IPS DF 19.7 (cell line): ENCODE measurements at places on chromosomes 3 and 15.

GRCh38 chr15:63458794-63459395, 45.5 kb upstream of the USP3 start:
- DNase-seq = no peak

DNA sequence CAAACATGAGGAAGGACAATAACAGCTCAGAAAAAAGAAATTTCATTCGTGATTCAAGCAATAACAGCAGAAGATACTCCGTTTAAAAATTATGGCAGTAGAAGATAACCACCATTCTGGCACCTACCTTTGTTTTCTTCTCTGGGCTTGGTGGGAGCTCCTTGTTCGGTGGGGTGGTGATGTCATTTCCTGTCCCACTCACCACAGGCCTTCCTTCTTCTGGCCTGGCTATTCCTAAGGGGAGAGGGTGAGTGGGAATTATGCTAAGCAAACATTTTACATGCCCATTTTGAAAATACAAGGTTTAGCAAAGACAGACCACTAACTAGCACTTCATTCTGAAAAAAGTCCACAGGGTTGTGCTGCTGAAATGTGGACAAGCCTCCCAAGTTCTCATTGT, 74.4 kb downstream of the DHX30 start:
- no peak for DNase-seq

- DNase-seq = no peak
Measured at GRCh38 chr15:43552986-43553385, 35.6 kb downstream of the MAP1A start.

- DNase-seq = peak; percentile 80
Measured at GRCh38 chr3:119350114-119350513, 55.9 kb downstream of the ARHGAP31 start.

GRCh38 chr15:82272154-82272553, 9.5 kb downstream of the SAXO2 start:
- no peak for DNase-seq

GRCh38 chr3:143951351-143951971, 20.2 kb upstream of the DIPK2A start:
- DNase-seq = no peak

DNA sequence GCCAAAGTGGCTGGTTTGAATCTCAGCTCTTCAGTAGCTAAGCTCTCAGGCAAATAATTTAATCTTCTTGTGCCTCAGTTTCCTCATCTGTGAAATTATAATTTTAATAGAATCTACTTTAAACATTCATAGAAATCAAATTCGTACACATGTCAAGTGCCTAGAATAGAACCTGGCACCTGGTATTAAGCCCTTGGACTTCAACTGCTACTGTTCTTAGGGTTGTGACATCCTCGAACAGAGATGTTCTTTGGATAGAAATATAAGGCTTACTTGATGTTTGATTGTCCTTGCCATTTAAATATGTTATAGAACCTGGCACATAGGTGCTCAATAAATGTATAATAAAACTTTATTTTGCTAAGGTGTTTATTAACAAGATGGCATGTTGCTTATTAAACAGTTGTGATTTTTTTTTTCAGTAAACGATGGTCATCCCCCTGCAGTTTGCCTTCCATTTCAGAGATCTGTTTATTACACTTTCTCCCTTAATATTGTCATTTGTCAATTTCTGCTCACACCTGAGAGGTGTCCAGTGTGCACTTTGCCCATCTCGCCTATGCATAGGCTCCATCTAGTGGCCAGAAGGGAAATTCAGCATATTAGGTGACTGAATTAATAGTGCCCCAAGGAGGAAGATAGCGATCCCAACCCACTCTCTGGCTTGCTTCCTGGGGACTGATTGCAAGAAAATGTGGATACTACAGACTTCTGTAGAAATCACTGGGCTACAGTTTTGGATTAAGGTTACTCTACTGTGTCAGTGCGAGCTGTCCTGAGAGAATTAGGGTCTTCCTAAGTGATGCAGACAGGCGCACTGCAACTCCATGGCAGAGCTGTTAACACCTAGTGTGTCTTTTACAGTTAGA, 10.7 kb downstream of the IGF1R start:
- DNase-seq = no peak

GRCh38 chr3:143443851-143444331, 324.3 kb downstream of the CHST2 start:
- no peak for DNase-seq

- DNase-seq = no peak
Measured at GRCh38 chr15:98525661-98526001, 122.7 kb upstream of the IGF1R start.

DNA sequence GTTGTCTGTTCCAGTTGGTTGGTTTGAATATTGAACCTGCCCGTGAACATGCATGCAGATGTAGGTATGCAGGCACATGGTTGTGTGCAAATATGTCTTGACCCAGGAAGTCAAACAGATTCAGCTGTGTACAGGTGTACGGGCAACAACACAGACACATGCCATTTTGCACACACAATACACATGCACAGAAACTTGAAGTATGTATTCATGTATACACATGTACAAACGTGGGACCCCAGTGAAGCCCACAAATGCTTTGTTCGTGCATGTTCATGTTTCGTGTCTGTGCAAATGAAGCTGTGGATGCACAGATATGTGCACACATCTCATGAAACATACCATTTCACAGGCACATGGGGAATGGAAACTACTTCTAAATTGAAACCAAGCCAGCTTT, 30.7 kb downstream of the IDH3A start:
- no peak for DNase-seq

GRCh38 chr3:30181178-30181465, 425.3 kb upstream of the TGFBR2 start:
- DNase-seq = no peak

- DNase-seq = no peak
Measured at GRCh38 chr3:43153216-43154083, 47.6 kb upstream of the POMGNT2 start.

GRCh38 chr3:131048030-131048429, 21.4 kb downstream of the NEK11 start:
- DNase-seq = no peak

DNA sequence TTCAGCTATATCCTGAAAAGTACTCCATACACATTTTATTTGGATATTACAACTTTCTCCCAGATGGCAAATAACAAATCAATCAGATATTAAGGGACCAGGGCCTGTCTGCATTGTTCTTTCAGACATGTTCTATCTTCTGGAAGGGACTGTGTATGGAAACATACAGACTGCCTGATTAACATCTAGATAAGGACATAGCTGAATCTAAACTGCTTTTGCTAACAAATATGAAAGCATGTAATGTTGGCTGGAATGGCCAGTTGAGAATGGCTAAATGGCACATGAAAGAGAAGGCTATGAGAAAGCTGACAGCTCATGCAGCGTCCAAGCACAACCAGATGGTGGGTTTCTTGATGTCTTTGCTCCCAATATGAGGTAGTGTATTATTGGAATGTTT, 149.4 kb downstream of the CFAP20DC start:
- no peak for DNase-seq

- no peak for DNase-seq
Measured at GRCh38 chr15:71654042-71654719, 156.2 kb upstream of the NR2E3 start.

- no peak for DNase-seq
Measured at GRCh38 chr3:151379083-151379734, 5.3 kb downstream of the P2RY12 start.

GRCh38 chr3:124759666-124760401, 29.6 kb downstream of the UMPS start:
- no peak for DNase-seq

DNA sequence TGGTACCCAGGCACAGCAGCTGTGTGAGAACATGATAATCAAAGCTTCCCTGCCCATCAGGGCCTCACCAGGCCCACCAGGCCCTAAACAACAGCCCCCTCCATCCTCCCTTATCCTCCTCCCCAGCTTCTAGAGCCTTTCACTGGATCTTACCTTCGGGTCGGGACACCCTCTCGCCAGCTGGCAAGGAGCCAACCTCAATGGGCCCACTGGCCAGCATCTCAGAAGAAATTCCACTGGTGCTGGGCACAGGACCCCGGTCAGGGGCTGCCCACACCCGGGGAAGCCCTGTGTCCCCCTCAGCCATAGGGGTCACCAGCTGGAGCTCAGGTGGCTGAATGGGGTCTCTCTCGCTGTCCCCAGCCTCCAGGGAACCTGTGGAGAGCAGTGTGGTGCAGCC, 6.8 kb upstream of the QARS1 start:
- DNase-seq = no peak

DNA sequence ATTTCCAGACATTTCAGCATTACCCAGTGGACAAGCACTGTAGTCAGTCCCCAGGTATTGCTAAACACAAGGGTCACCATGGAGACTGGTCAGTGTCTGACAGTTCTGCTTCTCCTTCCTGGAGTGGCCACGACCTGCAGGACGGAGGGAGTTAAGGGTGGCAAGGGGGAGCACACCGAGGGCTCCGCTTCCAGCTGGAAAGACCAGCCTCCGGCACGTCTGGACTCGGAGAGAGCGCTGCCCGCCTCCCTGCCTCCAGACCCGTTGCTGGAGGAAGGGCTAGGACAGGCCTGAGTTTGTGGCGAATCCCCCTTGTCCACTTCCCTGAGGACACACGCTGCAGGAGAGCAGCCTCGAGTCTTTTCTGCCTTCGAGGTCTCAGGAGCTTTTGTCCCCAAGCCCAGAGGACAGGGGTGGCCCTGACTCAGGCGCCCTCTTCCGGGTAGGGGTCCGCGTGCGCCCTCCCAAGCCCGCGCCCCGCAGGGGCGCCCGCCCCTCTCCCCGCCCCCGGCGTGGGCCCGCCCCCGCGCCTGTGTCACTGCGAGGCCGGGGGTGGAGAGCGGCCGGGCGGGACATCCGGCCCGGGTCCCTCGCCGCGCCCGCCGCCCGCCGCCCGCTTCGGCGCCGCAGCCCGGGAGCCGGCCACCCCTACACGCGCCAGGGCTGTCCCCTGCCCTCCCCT, at the start of gene CHST14:
Gene CHST14, plus strand, starts transcription at position 562 of the 682 bp plus-strand sequence. CDS start 230 bp downstream, outside the sequence.
- DNase-seq = peak; percentile 42

DNA sequence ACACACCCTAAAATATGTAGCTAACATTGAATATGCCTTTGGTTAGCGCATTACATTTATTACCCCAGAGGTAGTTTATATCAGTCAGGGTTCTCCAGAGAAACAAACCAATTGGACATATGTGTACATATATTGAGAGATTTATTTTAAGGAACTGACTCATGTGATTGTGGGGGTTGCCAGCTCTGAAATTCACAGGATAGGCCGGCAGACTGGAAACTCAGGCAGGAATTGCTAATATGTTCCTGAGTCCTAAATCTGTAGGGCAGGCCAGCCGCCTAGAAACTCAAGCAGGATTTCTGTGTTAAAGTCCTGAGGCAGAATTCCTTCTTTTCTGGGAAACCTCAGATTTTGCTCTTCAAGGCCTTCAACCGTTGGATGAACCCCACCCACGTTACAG, 189.7 kb downstream of the CDIN1 start:
- no peak for DNase-seq

GRCh38 chr3:55486101-55486856, 827 bp downstream of the WNT5A start:
- DNase-seq = no peak

DNA sequence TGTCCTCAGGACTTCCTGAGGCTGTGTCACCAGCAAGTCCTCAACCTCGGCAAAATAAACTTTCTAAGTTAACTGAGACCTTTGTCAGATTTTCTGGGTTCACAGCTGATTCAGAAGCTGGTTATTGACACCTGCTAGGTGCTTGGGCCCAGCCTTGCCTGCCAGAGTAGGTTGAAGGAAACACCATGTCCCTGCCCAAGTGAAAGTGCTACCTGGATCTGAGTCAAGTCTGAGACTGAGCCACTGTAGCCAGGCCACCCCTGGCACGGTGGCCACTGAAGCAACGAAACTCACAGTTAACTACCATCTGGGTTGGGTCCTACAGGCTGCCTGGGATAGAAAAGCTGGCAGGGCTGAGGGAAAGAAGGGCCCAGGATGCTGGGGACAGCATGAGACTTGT, 8.2 kb downstream of the HYAL2 start:
- DNase-seq = no peak

- no peak for DNase-seq
Measured at GRCh38 chr3:139118835-139119234, 74.1 kb upstream of the PRR23C start.

GRCh38 chr3:7875925-7876324, 625.7 kb upstream of the LMCD1 start:
- DNase-seq = no peak

- no peak for DNase-seq
Measured at GRCh38 chr3:169759256-169759655, 5.6 kb downstream of the TERC start.

GRCh38 chr15:32029409-32029861, 880 bp upstream of the CHRNA7 start:
- no peak for DNase-seq

GRCh38 chr3:119365418-119365817, 71.2 kb downstream of the ARHGAP31 start:
- no peak for DNase-seq

DNA sequence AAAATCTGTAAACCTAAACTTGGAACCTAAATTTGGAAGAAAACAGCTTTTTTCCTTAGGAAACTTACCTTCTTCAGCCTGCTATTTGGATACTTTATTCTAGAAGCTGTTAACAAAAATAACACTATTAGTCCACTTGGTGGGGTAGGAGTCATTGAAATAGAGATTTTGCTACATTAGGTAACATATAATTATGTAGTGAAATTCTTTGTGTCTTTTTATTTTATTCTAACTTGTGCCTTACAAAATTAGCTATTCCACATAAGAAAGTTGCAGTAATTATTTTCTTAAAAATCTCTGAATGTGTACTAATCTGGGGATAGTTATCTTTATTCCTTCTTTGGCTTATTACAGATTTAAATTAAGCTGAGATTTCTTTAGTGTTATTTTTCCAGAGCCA, 360.4 kb upstream of the ROBO2 start:
- DNase-seq = no peak

DNA sequence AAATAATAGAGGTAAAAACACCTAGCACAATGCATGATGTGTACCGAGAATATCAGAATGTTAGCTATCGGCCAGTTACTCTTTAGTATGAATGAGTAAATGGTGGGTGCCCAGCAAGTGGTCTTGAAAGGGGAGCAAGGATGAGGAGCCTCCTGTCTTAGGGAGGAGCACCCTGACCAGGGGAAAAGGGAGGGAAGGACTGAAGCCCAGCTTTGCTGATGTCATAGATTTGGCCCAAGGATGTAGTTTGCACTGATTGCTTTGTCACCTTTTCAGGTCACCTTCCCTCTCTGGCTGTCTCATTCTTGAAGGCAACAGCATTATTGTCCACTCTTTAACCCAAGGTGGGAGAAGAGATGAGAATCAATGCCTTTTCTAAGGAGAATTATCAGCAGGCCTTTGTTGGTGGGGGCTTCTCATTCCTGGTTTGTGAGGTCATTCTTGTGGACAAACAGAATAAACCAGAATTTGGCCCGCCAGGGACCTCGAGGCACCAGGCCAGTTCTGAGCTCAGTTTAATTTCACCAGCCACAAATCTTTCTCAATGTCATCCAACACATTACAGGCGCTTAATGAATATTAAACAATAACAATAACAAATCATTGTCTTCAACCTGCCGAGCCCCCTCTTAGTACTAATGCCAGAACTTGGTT, 231.3 kb downstream of the VPS13C start:
- no peak for DNase-seq
